ENCODE measurements at places on chromosomes 2 and 18.

GRCh38 chr18:34491719-34492118 lies 218.4 kb upstream of the DTNA start:
- DNase-seq: no peak

GRCh38 chr2:108615480-108616090 lies 81.3 kb downstream of the LIMS1 start:
- no peak for DNase-seq

DNA sequence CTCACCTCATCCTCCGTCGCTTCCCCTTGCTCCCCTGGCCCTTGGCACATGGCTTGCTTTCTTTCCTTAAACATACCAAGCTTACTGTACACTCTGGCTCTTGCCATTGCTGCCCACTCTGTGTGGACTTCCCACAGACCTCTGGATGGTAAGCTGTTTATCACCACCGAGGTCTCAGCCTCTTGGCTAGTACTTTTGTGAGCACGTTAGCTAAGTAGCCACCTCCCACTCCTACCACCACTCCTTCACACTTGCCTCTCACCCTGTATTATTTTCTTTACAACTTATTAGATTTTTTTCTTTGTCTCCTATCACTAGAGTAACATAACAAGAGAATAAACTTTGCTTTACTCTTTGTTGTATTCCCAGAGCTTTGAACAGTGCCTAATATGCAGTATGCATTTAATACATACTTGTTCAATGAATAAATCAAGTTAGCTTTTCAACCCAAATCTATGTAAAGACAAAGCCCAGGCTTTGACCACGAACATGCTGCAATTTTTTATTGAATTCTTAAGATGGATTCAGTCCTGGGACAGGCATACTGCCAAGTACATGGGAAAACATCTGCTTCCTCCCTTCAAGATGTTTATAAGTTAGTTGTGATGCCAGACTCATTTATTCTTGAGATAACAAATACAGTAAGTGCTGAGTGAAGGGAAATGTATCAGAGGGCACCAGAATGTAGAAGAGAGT lies 25.0 kb upstream of the MSGN1 start:
- DNase-seq: no peak

- DNase-seq: no peak
Observed at GRCh38 chr2:188404341-188405004, 112.8 kb downstream of the GULP1 start.

DNA sequence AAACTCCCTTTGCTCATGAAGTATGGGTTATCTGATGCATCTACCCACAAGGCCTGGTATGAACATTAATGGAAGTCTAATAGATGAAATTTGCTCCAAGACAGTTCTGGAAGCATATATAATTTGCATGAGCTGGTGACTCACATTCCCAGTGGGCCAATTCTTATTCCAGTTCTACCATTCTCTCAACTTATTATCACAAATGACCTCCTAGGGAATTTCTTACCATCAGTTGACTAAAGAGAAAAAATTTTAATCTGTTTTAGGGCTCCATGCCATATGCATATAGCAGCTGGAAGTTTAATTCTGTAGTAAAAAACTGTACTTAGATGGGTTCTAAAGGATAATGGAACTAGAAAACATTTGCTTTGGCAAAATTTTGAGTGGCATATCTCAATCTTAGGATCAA lies 165.2 kb upstream of the COL3A1 start:
- DNase-seq: no peak

DNA sequence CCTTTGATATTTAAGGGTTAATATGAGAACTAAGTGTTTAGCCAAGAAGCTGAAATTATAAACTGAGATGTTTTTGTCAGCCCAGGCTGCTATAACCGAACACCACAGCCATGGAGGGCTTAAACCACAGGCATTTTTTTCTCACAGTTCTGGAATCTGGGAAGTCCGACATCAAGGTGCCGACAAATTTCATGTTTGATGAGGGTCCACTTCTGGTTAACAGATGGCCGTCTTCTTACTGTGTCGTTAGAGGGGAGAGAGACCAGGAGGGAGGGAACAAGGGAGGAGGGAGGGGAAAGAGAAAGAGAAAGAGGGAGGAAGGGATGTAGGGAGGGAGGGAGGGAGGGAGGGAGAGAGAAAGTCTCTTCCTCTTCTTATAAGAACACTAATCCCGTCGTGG lies 6.5 kb upstream of the CNDP2 start:
- no peak for DNase-seq

DNA sequence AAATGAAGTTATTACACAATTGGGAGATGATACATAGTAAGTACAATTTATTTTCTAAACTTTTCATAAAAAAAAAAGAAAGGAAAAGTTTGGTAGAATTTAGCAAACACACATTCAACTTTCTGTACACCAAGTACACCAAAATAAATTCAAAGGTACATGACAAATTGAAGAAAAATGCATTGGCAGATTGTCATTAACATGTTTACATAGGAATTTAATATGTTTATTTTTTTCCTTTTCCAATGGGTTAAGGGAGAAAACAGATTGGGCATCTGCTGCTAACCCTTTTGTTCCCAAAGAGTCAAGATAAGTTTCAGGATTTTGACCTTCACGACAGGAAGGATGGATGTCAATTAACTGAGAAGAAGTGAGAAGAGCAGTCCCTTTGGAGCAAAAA lies 620.4 kb downstream of the XIRP2 start:
- DNase-seq: no peak

GRCh38 chr2:105460048-105460732 lies 61.3 kb upstream of the FHL2 start:
- no peak for DNase-seq

DNA sequence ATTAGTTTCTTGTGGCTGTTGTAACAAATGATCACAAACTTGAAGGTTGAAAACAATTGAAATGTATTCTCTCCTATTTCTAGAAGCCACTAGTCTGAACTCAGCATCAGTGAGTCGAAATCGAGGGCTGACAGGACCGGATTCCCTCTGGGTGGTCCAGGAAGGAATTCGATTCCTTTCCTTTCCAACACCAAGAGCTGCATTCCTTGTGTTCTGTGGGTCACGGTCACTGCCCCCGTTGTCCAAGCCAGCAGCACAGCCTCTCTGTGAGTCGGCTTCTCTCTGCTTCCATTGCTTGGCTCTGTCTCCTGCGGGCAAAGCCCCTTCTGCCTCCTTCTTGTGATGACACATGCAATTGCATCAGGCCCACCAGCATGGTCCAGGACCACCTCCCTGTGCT lies 67.3 kb downstream of the SMIM21 start:
- DNase-seq: no peak

GRCh38 chr2:237383991-237384671 lies 29.8 kb downstream of the COL6A3 start:
- no peak for DNase-seq

- no peak for DNase-seq
Observed at GRCh38 chr2:150791567-150791966, 304.1 kb upstream of the RND3 start.
